ENCODE measurements at places on chromosomes 2 and 18. TPM values are rescaled to one million over a fixed set of nuclear protein-coding genes. Genes with fewer than 3 reads are reported as not detected.

DNA sequence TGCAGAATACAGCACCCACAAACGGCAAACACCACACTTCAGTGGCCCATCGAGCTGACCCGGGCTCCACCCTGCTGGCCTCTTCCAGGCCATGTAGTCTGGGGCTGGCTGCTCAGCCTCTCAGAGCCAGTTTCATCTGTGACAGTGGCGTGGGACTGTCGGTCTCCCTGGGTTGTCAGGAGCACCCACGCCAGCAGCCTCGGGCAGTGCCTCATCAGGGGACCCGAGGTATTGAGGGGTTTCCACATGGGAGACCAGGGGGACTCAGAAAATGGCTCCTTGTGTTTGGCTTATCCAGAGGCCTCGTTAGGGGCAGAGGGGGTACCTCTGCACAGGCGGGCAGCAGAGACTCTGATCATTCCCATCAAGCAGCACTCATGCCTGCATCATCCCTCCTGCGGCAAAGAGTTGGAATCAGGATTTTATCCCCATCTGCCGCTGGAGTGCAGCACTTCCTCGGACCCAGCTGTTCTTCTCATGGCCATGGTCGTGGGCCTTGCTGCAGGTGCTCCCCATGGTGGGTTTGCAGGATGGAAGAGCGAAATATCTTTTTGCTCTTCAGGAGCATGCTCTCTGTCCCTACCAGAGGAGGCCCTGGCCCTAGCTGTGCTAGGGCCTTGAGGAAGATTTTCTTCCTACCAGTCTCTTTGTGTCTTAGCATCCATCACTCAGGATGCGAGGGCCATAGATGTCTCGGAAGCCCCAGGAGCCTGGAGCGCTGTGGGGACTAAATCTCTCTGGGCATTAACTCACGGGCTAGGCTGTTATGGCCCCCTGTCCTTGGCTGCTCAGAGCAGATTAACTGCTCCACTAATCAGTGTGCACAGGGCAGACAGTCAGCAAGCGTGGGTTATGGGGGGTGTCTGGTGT, 100.8 kb downstream of the CLIP4 start:
- H3K27me3 ChIP-seq = no peaks in the 10 kb centered on the region
- no peak overlapping the region for H3K4me3 ChIP-seq
- no peak for DNase-seq

- H3K27ac ChIP-seq = no peak overlapping the region
- no peak overlapping the region for H3K4me3 ChIP-seq
- H3K27me3 ChIP-seq = no peaks in the 10 kb centered on the region
- H3K4me1 ChIP-seq = no peaks in the 10 kb centered on the region
- no peaks in the 10 kb centered on the region for H3K36me3 ChIP-seq
- DNase-seq = no peak
These were observed 112.2 kb downstream of the VAPA start for GRCh38 chr18:10025711-10026670.

DNA sequence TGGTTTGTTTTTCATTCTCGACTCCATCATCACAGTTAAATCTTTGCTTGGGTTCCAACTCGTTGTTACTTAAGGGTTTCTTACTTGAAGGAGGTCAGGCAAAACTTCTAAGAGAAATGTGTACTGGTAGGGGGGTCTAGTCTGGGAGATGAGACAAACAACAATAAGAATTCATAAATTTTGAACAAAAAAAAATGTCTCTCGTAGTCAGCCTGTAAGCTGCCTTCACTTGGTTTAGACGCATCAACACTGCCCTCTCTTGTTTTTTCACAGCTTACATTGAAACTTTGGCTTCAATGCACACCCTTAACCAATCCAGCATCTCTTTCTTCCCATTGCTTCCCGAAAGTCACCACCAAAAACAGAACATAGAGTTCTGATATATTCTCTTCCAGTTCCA, 576.4 kb upstream of the PIK3C3 start:
- H3K4me3 ChIP-seq = no peak overlapping the region
- H3K4me1 ChIP-seq = no peaks in the 10 kb centered on the region
- no peak overlapping the region for H3K27ac ChIP-seq
- H3K36me3 ChIP-seq = no peaks in the 10 kb centered on the region
- no peaks in the 10 kb centered on the region for H3K27me3 ChIP-seq

DNA sequence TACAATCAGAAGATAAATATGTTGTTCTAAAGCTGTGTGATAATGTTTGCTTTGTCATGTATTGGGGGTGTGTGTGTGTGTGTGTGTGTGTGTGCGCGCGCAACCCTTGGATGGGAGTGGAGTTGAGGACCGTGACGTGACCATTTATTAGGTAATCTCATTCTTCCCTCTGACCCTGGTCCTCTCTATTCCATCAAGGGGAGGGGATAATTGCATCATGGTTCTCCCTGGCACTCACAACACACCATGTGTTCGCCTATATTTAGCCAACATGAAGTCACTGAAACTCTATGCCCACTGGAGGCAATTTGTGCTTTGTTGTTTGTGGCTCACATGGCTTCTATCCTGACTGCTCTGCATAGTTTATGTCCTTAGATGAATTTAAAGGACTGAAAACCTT, 79.8 kb upstream of the LRPPRC start:
- no peak overlapping the region for H3K27ac ChIP-seq
- H3K36me3 ChIP-seq = no peaks in the 10 kb centered on the region
- H3K4me1 ChIP-seq = no peaks in the 10 kb centered on the region
- H3K27me3 ChIP-seq = peaks cover 2% of the 10 kb centered on the region
- DNase-seq = no peak

- no peaks in the 10 kb centered on the region for H3K36me3 ChIP-seq
- DNase-seq = no peak
- H3K4me3 ChIP-seq = no peak overlapping the region
- no peaks in the 10 kb centered on the region for H3K4me1 ChIP-seq
These were observed 54.5 kb upstream of the NPAS2 start for GRCh38 chr2:100765481-100765880.

DNA sequence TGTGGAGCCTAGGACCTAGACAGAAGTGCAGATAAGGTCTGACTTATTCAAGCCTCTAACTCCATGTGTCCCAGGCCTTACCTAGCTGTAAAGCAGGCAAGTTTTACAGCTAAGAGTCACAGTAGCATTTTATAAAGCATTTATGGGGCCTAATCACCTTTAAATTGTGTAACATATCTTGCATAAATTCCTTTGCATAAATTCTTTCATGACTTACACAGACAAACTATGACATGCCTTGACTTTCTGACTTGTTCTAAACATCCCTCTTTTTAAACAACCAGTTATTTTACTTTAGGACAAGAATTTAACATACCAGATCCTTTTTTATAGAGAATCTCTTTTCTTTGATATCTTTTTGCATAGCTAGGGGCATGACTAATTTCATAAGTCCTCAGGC, 1257.8 kb upstream of the NRXN1 start:
- no peak overlapping the region for H3K27ac ChIP-seq
- no peak overlapping the region for H3K4me3 ChIP-seq
- DNase-seq = no peak
- H3K4me1 ChIP-seq = no peaks in the 10 kb centered on the region

DNA sequence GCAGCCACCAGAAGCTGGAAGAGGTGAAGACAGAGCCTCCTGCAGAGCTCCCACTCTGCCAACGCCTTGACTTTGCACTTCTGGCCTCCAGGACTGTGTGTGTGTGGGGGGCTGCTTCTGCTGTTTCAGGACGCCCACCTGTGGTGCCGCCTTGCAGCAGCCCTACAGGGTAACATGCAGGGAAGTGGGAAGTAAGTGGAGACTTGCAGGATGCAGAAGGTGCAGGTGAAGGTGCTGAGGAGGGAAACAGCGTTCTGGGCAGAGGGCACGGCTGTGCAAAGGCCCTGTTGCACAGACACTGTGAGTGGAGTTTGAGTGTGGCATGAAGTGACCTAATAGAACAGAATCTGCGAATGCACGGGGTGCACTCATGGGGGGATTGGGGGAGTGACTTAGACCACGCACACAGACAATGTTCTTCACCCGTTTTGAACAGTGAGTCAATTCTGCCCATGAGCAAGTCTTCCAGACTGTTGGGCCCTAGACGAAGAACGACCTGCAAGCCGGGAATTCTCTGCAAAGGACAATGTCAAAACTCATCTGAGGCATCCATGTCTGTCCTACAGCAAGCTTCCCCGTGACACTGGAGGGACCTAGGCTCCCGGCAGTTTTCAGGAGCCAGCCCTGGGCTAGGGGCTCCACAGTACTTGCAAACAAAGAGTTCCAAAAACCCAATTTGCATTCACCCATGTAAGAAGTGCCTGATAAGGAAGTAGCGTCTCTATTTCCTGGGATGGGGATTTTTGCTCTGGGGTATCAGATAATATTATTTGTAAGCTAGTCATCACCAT, 19.0 kb downstream of the MBP start:
- H3K4me1 ChIP-seq = peaks cover 45% of the 10 kb centered on the region
- peak overlapping the region; percentile 59 for H3K27ac ChIP-seq
- no peaks in the 10 kb centered on the region for H3K27me3 ChIP-seq
- DNase-seq = no peak
- no peak overlapping the region for H3K4me3 ChIP-seq

Gene BCL11A
- total RNA-seq = 0.64 TPM

Gene FER1L5
- not detected for total RNA-seq

Data from activated naive CD8-positive, alpha-beta T cell treated with anti-CD3 and anti-CD28 coated beads, Interleukin-2, amount 10 ng/mL, durations not matched to agents 7 days and 5 days (primary cell).